ENCODE measurements at places on chromosomes 12 and 14.

GRCh38 chr14:80059041-80059440, 152.3 kb downstream of the DIO2 start:
- DNase-seq: no peak

GRCh38 chr12:64636856-64637255, 26.6 kb downstream of the RASSF3 start:
- no peak for DNase-seq

GRCh38 chr12:52444647-52445595, 7.0 kb downstream of the KRT6B start:
- DNase-seq: no peak

- DNase-seq: no peak
Measured at GRCh38 chr14:86311151-86311550, 781.2 kb downstream of the FLRT2 start.

- no peak for DNase-seq
Measured at GRCh38 chr12:52369211-52369610, 1.9 kb upstream of the KRT85 start.

DNA sequence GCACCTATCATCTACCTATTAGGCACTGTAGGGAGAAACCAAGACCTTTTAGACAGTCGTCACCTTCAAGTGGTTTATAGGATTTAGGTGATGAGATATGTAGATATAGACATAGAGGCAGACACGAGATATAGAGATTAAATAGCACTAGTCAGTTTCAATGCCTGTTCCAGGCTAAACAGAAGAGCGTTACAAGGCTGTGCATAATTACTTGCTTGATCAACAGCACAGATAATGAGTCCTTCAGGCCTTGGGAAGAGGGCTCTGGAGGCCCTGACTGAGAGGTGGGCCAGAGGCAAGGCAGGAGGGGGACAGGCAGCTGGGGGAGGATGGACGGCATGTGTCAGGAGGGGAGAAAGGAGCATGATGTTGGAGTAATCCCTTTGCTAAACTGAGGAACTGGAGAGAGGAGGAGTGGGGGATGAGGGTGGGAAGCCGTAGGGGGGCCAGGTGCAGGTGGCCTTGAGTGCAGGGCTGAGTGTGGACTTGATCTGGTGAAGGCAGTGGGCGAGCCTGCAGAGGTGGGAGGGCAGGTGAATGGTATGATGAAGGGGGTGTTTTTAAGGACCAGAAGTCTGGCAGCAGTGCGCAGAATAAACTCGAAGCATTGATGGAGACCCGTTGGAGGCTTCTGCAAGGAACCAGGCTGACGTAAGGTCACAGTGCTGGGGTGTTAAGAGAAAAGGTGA, 43.9 kb upstream of the ATP23 start:
- no peak for DNase-seq

- no peak for DNase-seq
Measured at GRCh38 chr12:132527186-132527882, 37.4 kb downstream of the FBRSL1 start.

DNA sequence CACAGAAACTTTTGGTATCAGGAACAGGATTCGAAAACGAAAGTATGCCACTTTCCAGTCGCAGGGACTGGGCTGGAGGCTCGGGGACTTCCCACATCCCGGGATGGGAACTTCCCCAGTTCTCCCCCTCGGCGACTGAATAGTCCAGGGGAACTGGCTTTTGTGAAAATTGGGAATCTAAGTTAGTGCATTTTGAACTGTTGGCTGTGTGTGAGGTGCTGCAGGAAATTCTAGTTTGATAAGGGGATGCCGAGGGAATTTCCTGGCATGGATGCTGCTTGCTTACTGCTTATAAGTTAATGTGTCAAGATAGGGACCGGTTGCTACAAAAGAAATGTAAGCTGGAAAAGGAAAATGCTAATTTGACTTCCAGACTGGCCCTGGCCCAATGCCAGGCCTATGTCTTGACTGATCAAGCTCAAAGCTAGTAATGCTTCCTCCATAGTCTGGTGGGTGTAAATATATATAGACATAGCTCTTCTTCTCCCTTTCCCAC, 73.4 kb upstream of the EIF5 start:
- peak; percentile 4 for DNase-seq

DNA sequence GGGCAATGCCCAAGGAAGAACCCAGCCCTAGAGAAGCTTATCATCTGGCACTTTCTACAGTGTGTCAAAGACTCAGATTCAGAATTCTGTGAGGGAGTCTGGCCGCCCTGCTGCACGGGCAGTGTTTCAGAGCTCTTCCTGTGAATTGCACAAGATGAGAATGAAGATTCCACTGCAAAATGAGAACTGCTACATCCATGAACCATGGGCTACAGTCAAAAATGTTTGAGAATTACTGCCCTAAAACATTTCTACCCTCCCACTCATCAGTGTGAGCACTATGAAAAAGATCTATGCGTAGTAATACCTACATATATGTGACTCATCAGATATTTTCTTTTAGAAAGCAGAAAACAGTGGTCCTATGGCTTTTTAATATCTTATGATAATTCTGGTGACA, 104.0 kb downstream of the STAB2 start:
- DNase-seq: no peak

GRCh38 chr12:53729644-53730043, 2.4 kb upstream of the CALCOCO1 start:
- no peak for DNase-seq

GRCh38 chr12:26113853-26114719, 10.8 kb downstream of the BHLHE41 start:
- DNase-seq: peak; percentile 55

GRCh38 chr12:132385923-132386751, 56.7 kb upstream of the GALNT9 start:
- no peak for DNase-seq

DNA sequence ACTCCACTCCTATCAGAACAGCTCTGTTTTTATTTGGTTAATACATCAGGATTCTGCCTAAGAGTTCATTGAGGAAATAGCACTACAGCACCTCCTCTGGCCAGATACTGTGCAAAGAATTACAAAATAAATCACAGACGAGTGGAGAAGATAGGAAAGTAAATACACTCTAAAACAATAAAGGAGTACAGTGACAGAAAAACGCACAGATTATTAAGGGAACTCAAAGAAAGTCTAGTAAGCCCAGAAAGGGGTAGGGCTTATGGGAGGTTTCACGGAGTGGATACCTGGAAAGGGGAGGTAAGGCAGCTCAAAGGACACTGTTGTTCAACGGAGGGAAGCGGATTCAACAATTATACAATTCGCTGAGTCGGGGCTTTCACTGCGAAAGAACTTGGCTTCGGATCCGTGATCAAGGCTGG, 5.5 kb downstream of the OR10AD1 start:
- peak; percentile 40 for DNase-seq
